ENCODE measurements at places on chromosomes 5 and 9.

- peak; percentile 98 for DNase-seq
Observed at GRCh38 chr5:78294248-78295034, at the start of gene AP3B1. Gene AP3B1 (minus strand): TSS chr5:78294698. CDS start chr5:78294579, 119 bp downstream.

DNA sequence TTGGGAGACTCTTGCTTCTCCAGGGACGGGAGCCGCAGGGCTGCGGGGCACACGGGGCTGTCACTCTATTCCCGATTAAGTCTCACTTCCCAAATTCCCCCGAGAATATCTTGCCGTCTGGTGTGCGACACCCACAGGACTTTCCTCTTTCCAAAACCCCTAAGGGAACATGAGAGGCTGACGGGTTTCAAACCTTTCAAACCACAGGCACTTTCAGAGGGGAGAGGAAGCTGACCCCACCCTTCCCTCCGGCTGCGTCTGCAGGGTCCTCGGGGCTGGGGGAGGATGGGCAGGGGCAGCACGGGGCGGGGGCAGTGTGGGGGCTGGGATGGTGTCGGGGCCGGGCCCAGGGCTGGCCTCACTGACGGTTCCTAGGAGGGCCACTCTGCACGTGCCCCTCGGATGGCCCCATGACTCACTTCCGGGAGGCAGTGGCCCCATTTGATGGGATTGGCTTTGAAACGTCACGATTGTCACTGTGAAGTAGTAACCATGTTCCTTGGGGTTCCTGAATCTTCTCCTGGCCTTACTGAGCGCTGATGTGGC is 38.2 kb downstream of the SLC9A3 start:
- no peak for DNase-seq

DNA sequence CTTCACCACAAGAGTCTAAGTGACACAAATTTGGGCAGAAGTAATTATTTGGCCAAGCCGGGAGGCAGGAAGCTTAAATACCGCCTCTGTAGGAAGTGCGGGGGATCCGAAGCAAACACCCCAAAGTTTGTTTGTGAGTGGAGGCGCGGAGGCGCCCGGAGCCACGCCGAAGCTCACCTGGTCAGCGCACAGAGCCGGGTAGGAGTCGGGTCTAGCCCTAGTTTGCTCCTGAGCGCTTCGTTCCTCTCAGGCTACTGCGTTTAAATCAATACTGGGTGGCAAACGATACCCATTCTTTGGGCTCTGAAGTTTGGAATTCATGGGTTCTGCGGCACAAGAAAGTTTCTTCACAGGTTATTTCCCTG is 855 bp downstream of the MCC start:
- no peak for DNase-seq

DNA sequence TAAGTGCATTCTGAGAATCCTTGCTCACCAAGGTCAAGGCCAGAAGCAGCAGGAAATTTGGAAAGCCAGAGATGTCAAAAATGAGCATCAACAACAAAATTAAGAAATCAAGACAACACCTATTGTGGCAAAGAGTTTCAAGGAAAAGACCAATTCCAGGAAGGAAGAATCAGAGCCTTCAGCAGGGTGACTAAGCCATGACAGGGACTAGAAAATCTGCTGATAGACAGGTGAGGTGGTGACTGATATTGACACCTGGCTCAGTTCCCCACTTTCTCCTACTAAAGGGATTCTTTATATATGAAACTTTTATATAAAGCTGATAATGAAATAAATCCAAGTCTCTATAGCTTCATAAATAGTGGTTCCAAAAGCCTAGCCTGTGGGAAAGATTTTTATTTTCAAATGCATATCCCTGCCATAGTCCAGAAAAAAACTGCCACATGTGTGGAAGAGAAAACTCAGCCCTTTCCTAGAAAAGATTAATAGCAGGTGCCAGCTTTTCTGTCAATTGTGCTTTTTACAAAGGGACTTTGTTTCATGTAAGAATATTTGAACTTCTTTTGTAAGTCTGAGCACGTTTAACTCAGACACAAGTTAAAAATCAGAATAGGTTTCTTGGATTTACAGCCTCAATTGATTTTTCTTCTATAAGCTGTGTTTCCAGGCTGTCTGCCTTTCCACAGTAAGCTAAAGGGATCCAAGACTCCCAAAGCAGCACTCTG is 81.1 kb upstream of the GRAMD2B start:
- no peak for DNase-seq

GRCh38 chr5:10600626-10601245 is 36.9 kb downstream of the ANKRD33B start:
- no peak for DNase-seq

GRCh38 chr5:65098393-65098792 is 329.7 kb downstream of the CWC27 start:
- DNase-seq = no peak

- DNase-seq = no peak
Observed at GRCh38 chr9:8600914-8601680, 801.5 kb upstream of the DMAC1 start.

- DNase-seq = no peak
Observed at GRCh38 chr9:131739133-131739958, 530 bp downstream of the RAPGEF1 start.

GRCh38 chr9:124309667-124310084 is 51.9 kb downstream of the NEK6 start:
- no peak for DNase-seq

- DNase-seq = no peak
Observed at GRCh38 chr5:168153263-168153875, 138.1 kb upstream of the WWC1 start.

- DNase-seq = no peak
Observed at GRCh38 chr9:4967523-4967922, 17.5 kb upstream of the JAK2 start.

DNA sequence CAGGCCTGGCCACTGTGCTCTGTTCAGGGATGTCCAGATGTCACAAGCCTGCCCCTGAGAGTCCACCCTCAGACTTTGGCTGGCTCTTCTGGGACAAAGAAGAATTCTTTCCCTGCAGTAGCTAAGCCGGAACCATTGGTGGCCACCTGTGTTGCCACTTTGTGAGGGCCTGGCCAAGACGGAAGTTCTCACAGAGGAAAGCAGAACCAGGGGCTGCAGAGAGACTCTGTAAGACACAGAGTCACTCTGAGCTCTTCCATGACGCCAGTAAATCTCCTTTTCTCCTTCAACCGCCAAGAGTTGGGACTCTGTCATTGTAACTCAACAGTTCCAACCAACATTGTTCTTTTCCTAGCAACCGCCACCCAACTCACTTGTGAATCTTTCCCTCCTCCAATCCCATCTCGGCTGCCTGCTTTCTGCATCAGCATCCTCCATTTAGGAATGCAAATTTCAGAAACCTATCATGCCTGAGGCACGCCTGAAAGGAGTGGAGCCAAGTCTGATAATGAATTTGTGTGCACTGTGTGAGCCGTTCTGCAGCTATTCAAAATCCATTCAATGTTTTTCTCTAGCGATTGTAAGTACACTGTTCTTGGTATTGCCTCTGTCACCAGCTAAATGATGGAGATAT is 37.8 kb upstream of the ATP6V1G1 start:
- DNase-seq = no peak

- no peak for DNase-seq
Observed at GRCh38 chr9:138077898-138078540, 200.4 kb downstream of the CACNA1B start.

GRCh38 chr9:134227451-134228411 is 63.4 kb upstream of the RNU6ATAC start:
- DNase-seq = no peak

- no peak for DNase-seq
Observed at GRCh38 chr9:14654932-14655331, 38.3 kb downstream of the ZDHHC21 start.

GRCh38 chr9:36136894-36137391 is 410 bp downstream of the GLIPR2 start:
- no peak for DNase-seq

DNA sequence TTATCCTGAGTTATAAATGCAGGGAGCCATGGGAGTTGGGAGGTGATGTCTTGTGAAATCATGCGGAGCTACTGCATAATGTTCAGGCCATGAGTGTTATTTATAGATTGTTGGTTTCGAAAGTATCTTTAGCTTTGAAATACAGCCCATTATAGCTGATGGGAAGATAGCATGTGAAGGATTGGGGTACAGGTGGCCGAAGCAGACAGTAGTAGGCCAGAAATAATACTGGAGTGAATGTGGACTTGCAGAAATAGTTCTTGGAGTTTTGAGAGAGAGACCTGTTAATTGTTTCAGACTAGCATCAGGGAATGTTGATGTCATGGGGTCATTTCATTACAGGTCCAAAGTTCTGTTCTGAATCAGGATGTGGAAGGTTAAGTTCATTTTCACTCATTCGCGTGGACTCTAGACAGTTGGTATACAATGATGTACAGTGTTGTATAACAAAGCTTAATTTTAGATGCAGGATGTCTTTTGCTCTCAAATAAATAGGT is 3.8 kb downstream of the ATP6V1G1 start:
- no peak for DNase-seq

DNA sequence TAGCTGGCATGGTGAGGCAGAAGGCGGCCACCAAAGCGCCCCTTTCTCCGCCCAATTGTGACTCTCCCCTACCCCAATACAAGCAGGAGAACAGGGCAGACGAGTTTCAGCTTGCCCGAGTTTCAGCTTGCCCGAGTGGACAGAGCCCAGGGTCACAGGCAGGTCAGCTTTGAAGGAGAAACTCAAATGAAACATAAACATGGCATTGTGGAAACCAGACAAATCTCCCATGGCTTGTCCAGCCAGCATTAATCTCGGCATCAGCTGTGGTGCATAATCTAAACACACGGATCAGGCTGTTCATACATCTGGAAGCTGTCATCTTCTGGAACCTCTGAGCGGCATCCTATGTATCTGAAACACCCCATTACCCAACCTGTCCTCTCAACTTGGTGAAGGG is 16.9 kb downstream of the PTCH1 start:
- DNase-seq = no peak

DNA sequence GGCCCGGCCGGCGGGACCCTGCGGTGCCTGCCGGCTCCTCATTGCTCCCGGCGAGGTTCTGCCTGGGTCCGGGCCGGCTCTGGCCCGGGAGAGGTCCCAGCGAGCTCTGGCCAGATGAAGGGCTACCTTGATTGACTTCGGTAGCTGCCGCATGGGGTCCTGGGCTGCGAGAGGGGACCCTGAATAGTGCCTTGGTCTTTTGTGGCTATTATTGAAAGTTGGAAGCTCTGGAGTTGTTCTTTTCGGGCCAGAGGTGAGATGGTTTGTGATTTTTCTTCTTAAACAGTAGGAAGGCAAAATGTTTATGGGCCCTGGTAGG is 635 bp downstream of the NAA35 start:
- no peak for DNase-seq

DNA sequence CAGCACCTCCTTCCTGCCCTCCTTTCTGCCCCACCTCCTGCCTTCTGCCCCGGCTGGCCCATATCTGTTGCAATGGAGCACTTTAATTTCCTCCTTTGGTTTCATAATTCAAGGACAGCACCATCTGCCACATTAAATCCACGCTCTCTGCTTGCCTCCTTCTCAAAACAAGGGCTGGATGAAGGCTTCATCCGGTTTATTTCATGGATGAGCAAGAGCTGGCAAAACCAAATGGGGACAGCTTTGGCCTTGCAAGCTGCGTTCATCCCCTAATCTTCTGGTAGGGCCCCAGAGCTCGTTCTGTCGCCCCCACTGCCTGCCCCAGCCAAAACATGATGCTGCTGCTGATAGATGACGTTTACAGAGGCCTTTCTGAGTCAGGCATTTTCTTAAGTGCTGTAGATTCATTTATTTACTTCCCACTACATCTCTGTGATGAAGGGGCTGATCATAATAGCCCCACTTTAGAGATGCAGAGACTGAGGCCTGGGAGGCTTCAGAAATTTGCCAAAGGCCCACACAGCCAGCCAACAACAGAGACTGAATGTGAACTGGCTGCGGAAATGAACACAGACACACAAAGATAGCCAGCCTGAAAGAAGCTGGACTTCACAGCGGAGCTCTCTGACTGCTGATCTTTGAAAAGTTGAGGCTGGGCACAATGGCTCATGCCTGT is 115.6 kb upstream of the CPEB4 start:
- DNase-seq = no peak

GRCh38 chr5:19987612-19988361 is at the start of gene CDH18:
Gene CDH18 (minus strand): TSS chr5:19988200. CDS start chr5:19838986, 149,214 bp downstream.
- DNase-seq = no peak

DNA sequence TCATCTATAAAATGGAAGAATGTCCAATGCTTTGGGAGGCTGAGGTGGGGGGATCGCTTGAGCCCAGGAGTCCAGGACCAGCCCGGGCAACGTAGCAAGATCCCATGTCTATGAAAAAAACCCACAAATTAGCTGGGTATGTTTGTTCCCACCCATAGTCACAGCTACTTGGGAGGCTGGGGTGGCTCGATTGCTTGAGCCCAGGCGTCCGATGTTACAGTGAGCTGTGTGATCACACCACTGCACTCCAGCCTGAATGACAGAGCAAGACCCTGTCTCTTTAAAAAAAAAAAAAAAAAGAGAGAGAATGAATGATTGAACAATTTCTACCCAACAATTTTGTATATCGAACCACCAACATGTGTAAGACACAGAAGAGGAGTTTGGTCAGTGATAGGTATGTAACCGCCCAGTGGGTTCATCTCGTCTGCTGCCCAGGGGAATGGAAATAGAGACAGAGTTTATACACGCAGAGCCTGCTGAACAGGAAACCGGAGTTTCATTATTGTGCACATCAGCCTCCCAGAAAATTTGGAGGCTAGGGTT is 26.2 kb upstream of the ERGIC1 start:
- no peak for DNase-seq

DNA sequence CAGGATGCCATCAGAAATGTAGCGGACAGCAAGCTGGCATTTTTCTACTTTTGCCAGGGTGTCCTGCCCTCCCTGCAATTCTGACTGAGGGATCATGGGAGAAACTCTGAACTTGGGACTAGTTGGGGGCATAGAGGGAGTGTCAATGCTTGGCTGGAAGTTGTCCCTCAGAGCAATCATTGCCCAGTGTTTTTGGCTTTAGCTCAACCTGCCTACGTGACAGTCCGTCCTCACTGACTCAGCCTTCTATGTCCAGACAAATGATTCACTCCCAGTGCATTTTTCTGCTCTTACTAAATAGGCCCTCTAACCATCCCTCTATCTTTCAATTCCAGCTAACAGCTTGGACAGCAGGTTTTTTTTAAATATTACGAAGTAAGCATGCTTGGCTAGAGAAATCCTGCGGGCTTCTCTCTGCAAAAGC is 627.4 kb downstream of the TLR4 start:
- DNase-seq = no peak

- no peak for DNase-seq
Observed at GRCh38 chr5:57499262-57500050, 16.8 kb upstream of the ACTBL2 start.

- DNase-seq = no peak
Observed at GRCh38 chr5:58466939-58467338, 7.1 kb upstream of the PLK2 start.

- no peak for DNase-seq
Observed at GRCh38 chr5:118529361-118530144, 458.8 kb downstream of the DTWD2 start.

All from naive thymus-derived CD8-positive, alpha-beta T cell (primary cell).